KBM-7 (cell line): ENCODE measurements at places on chromosomes 11 and 22.

GRCh38 chr11:92226331-92227229 is 2.0 kb downstream of the FAT3 start:
- no peak for DNase-seq

DNA sequence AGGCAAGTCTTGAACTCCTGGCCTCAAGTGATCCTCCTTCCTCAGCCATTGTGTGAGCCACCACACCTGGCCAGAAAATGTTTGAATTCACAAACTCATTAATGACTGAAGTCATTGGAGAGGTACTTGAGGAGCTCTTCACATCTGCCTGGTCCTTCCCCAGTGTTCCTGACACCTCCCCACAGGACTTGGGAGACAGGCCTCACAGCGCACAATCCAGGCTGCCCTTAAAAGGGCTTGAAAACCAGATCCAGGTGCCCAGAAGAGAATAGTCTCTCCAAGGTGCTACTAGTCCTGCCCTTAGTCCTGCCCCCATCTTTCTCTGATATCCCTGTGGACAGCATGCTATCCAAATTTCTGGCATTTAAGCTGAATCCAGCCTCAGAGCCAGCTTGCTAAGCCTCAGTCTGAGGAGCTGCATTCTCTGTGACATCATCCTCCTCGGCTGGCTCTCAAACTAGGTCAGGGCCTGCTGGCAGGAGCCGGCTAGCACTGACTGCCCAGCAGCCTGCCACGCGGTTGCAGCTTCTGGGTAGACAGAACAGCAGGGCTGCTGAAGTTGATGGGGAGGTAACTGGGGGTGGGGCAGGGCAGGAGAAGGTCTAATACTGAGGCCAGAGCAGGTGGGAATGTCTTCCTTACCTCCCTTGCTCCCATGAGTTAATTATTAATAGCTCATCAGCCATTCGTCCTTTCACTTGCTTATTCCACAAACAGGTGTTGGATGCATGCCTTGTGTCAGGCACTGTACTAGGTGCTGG is 35.3 kb upstream of the NECTIN1 start:
- no peak for DNase-seq

DNA sequence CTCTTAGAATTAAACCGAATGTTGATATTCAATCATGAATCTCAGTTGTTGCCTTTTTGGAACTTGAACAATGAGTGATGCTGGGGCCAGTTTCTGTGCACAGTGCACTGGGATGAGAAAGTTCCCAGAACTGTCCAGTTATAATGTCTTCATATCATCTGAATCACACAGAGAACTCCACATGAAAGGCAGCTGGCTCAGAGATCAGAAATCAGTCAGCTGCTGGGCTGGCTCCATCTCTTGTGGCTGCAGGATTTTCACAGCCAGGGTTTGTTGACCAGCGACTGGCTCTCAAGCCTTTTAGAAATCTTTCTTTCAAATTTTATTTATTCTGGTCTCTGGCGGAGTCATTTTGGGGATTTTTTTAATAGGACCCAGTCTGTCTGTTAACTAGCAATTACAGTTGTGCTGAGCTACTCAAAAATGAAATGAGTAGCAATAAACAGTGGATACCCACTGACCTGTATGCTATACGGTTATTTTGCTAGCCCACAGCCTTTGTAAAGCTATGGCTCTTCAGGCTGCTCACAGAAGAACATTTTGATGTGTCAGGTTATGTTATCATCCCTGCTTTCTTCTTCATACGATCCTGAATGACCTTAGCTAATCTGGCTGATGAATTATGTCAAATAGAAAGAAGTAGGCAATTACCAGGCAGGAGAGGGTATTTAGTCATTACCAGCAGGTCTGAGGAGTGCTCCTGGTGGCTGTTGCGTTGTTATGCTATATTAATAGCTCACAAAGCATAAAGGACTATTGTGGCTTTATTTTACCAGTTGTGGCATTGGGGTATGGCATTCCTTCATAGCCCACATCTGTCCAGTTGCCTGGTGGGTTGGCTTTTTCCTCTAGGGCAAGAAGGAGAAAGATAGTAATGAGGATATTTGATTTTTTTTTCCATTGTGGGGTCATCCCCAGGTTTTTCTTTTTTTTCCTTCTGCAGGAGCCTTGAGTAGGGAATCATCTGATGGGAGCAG is 3.6 kb downstream of the FAT3 start:
- DNase-seq, result no peak

GRCh38 chr11:66048547-66049323 is at the start of gene GAL3ST3:
TSS of gene GAL3ST3 (minus strand) at chr11:66049161. CDS start at chr11:66045415, 3,746 bp downstream.
- no peak for DNase-seq

- DNase-seq, result no peak
These were observed 18.1 kb upstream of the INCENP start for GRCh38 chr11:62105667-62106191.
